ENCODE measurements at places on chromosomes 4 and X. TPM values are rescaled to one million over a fixed set of nuclear protein-coding genes. Genes with fewer than 3 reads are reported as not detected.

SFRP2 gene
- 52.8 TPM for polyA plus RNA-seq

FRAS1 gene
- polyA plus RNA-seq: 5.4 TPM

AWAT2 gene
- not detected for polyA plus RNA-seq

IL9R gene
- polyA plus RNA-seq: 0.11 TPM

GLOD5 gene
- not detected for polyA plus RNA-seq

TSPAN7 gene
- not detected for polyA plus RNA-seq

TLR3 gene
- polyA plus RNA-seq: not detected

Measured in muscle of arm (tissue), 14 donors.